Inflammatory macrophage (primary cell): ENCODE measurements at places on chromosomes 6 and 20.

DNA sequence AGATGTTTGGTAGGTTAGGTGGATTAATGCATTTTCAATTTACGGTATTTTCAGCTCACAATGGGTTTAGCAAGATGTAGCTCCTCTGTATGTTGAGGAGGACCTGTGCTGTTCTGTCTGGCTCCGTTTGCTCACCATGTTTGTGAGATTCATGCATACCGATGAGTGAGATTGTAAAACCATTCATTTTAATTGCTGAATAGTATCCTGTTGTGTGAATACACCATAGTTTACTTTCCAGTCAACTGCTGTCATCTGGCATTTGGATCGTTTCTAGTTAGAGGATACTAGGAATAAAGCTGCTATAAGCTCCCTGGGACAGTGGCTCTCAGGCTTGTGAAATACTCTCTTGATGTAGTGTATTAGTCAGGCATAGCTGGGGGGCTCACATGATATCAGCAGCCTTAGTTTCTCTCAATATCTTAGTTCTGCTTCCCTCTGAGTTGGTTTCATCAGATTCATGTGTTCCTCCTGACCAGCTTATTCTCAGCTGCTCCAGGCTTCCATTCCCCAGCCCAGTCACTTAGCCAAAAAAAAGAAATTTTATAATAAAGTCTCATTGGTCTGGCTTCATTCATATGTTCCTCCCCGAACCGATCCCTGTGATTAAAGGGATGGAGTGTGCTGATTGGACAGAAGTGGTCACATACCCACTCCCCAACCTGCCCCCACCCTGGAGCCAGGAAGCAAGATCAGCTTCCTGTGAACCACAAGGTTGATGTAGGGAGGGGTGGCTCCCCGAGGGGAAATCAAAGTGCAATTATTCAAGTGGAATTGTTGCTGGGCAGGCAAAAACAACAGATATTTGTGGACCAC, 10.9 kb upstream of the B4GALT5 start:
- peak; percentile 91 for DNase-seq

- peak; percentile 54 for DNase-seq
These were observed 128.9 kb upstream of the AKIRIN2 start for GRCh38 chr6:87830907-87831306.

- no peak for DNase-seq
These were observed 68.5 kb upstream of the PTGIS start for GRCh38 chr20:49636447-49636846.

GRCh38 chr20:14497004-14497403, 159.6 kb upstream of the FLRT3 start:
- DNase-seq = no peak

DNA sequence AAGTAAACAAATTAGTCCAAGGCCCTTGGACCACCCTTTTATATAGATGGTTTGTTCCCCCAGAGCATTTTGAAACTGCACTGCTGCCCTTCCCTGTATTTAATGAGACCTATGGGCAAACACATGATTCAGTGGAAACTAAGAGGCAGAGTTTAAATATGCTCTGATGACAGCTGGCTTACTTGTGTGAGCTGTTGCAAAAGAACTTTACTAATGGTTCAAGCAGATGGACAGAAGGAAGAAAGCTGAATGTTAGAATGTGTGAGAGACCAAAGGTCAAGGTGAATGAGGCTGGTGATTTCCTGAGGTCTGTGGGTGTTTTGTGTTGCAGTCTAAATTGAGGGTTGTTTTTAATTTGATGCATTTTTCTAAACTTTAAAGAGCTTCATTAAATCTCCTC, 123.0 kb upstream of the CEP162 start:
- DNase-seq = no peak

DNA sequence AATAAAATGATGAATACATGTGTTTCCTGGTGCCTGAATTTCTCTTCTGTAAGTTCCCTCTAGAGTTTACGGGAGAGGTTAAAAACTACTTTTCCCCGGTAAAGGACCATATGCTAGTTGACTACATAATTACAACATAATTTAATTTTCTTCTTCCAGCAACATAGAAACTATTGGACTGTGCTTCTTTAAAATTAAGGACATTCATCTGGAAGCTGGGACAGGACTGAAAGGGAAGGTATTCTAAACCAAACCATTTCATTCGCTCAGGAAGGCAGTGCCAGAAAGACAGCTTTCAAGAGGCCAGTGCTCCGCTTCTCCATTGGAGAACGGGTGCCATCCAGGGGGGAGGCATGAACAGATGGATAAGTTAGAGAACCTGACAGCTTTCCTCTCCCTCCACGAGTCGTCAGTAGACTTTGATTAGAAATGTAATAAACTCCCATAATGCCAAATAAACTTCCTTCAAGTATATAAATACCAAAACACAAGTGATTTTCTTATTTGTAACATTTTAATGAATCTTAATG, 458.0 kb upstream of the SOX4 start:
- no peak for DNase-seq

GRCh38 chr6:154882107-154882506, 113.0 kb upstream of the TIAM2 start:
- DNase-seq = no peak
